Tibial nerve (tissue), 4 donors: ENCODE measurements at places on chromosomes 12 and 14. TPM values are rescaled to one million over a fixed set of nuclear protein-coding genes. Genes with fewer than 3 reads are reported as not detected.

Gene FIGNL2
- 1.3 TPM for total RNA-seq

Gene GALNT8
- 1.2 TPM for total RNA-seq

Gene TIGAR
- total RNA-seq, result 4.4 TPM

Gene ESR2
- 1.5 TPM for total RNA-seq

Gene NAV3
- 36.0 TPM for total RNA-seq

Gene ASPG
- 8.7 TPM for total RNA-seq
